NCI-H748 treated with DMSO at 0.1 percent for 48 hours (cell line): ENCODE measurements at places on chromosomes 6 and 20.

DNA sequence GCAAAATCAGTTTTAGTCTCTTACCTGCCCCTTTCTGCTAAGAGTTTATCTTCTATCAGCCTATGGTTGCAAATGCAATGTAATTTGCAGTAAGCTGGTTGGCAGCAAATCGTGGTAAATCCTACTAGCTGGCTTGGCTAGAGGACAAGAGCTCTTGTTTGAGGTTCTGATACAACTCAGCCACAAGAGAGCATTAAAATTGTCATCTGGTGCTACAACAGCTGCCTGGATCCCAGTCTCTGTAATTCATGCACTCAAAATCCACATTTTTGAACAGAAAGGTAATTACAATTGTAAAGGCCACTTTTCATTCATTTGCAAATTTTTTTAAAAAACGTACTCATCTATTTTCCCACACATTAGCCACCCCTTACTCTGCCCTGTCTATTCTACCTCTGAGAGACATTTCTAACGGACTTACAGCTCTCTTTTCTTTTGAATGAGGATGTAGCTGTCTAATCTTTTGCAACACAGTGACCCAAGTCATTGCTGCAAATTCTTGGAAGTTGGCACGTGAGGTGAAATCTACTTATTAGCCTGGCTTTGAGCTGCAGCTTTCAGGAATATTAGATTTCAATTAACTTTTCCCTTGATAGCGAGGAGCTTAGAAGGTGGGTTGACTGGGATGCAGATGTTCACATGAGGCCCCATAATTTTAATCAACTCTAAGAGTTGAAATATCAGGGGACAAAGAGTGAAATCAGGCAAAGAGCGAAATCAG is 54.0 kb upstream of the FAM184A start:
- DNase-seq, result no peak

DNA sequence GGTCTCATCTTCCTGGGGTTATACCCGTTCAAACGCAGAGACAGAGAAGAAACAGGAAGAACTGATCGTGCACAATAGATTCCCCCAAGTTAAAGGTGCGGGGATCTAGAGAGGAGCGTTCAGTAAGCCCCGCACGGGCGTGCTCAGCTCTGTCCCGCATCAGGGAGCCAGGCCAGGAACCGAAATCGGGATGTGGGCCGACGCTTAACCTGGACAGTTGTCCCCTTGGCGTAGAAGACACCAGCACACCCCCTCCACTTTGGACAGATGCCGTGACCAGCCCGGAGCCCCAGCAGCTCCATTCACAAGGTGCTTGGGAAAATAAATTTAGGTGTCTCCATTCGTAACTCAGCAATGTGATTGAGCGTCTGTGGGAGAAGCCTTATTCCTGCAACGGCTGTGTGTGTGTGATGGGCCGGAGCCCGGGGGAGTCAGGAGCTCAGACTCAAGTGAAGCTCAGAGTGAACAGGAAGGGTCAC is 24.0 kb upstream of the GATA5 start:
- no peak for DNase-seq

- DNase-seq, result peak; percentile 39
Measured at GRCh38 chr6:16511040-16511660, 250.1 kb downstream of the ATXN1 start.

GRCh38 chr6:104462811-104463599 is 396.7 kb downstream of the HACE1 start:
- no peak for DNase-seq

GRCh38 chr6:135759831-135760230 is 91.7 kb upstream of the PDE7B start:
- DNase-seq, result no peak

DNA sequence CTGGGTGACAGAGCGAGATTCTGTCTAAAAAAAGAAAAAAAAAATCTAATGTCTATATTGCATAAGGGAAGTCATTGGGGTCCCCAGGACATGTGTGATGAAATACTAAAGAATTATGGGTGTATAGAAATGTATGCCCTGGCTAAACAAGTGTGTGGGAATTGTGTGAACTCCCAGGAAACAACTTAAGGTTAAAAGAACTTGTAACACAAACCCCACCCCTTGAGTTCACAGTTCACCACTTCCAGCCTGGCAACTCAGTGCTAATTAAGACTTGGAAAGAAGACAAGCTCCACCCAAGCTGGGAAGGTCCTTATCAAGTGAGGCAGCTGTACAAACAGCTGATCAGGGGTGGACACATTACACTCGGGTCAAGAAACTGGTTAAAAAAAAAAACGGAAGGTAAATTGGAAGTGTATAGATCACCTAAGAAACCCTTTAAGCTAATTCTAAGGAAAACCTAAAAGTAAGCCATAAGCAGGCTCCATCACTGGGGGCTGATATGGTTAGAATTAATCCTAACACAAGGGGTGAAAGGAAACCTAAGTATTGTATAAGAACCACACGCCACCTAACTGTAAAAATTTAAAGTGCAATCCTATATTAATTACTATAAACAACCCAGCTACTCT is 25.2 kb downstream of the HLA-A start:
- no peak for DNase-seq

DNA sequence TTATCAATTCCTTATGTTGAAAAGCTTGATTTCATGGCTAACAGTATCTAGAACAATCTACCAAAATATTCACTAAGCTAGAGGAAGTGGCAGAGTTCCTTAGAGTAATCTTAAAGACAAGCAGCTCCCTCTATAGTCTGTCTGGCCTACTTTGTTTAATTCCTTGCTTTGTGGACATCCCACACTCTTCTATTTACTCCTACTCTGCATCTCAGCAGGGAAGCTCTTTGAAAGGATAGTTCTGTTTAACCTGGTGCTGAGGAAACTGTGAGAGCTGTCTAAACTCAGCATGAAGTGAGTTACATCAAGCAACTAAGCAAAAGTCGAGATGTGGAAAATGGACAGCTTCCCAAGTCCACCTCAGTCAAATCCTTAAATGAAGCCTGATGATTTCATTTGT is 4.3 kb downstream of the REV3L start:
- DNase-seq, result peak; percentile 73

GRCh38 chr20:44582311-44583025 is at the start of gene PKIG:
PKIG (plus strand) TSS chr20:44582579; CDS start chr20:44614557, 31,978 bp downstream.
- DNase-seq, result no peak

- DNase-seq, result no peak
Measured at GRCh38 chr6:147283460-147283859, 79.2 kb downstream of the STXBP5 start.

GRCh38 chr6:336159-337114 is 44.1 kb downstream of the DUSP22 start:
- DNase-seq, result no peak

DNA sequence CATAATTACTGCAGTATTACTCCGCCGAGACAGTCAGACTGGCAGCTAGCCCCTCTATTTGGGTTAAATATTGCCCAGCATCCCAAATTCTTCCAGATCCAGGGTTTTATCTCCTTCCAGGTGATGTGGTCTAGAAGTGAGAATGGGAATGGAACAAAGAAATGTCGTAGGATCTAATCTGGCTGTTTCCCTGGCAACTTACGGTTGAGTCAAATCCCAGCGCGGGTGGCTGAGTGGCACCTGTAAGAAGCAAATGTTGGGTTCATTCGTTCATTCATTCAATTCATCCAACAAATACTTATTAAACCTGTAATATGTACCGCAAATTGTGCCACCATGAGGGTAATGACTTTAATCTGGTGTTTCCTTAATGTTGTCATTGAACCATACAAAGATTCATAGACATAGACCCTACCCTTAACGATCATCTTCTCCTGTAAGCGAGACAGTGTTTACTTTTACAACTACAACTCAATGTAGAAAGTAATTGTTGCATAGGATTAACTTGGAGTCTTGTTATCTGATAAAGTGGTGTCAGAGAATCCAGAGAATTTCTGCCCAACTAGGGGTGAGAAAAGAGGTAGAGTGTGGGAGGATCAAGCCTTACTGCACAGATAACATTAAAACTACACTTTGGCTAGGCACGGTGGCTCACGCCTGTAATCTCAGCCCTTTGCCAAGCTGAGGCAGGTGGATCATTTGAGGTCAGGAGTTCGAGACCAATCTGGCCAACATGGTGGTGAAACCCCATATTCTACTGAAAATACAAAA is 91.3 kb upstream of the ADGRF1 start:
- DNase-seq, result no peak

GRCh38 chr6:131914967-131915751 is 36.0 kb downstream of the CCN2 start:
- peak; percentile 2 for DNase-seq

DNA sequence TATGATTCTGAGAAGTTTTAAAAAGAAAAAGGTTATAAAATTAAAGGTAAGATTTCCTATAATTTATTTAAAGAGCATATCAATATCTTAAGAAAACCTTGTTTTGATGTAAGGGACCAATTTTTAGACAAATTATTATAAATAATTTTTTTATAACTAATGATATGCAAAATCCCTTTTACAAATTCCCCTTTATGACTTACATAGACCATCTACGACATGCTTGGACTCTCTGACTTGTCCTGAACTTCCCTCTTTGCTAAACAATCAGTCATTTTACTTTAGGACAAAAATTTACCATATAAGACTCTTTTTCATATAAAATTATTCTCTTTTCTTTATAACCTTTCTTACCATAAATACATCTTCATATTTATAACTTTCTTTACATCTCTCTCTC is 15.3 kb upstream of the ANGPT4 start:
- no peak for DNase-seq

- no peak for DNase-seq
Measured at GRCh38 chr20:6575912-6576401, 191.5 kb upstream of the BMP2 start.

- no peak for DNase-seq
Measured at GRCh38 chr6:52330470-52330869, 31.5 kb upstream of the PAQR8 start.

DNA sequence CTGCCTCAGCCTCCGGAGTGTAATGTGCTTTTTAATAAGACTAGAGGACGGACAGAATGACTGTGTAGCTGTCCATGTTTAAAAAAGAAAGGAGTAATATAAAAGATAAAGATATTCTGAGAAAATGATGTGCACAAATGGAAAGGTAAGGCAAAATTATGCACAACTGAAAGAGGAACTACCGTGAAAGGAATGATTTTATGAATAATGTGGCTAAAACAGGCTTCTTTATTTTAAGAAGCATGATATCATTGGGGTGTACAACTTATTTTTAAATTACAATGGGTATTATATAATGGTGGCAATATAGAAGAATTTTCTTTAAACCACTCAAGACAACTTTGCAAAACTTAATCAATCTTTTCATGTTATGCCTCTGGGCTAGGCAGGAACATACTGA is 78.1 kb downstream of the FIG4 start:
- DNase-seq, result no peak

DNA sequence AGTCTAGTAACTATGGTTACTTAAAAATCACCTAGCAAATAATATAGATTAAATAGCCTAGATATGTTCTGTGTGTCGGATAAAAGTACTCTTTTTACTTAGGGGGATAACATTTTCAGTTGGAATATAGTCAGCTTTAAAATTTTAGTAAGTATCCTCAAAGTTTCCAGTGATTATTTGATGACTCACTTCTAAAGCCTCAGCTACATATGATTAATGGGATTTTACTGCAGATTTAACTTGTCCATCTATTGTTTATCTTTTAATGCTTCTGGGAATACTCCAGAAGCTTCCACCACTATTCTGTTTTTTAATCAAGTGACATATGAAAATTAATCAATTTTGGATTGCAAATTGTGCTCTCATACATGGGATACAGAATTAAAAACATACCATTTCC is 8.7 kb upstream of the TENT5A start:
- no peak for DNase-seq

- no peak for DNase-seq
Measured at GRCh38 chr20:5918856-5919625, 31.3 kb downstream of the TRMT6 start.

- no peak for DNase-seq
Measured at GRCh38 chr20:40728996-40729395, 40.0 kb upstream of the MAFB start.

DNA sequence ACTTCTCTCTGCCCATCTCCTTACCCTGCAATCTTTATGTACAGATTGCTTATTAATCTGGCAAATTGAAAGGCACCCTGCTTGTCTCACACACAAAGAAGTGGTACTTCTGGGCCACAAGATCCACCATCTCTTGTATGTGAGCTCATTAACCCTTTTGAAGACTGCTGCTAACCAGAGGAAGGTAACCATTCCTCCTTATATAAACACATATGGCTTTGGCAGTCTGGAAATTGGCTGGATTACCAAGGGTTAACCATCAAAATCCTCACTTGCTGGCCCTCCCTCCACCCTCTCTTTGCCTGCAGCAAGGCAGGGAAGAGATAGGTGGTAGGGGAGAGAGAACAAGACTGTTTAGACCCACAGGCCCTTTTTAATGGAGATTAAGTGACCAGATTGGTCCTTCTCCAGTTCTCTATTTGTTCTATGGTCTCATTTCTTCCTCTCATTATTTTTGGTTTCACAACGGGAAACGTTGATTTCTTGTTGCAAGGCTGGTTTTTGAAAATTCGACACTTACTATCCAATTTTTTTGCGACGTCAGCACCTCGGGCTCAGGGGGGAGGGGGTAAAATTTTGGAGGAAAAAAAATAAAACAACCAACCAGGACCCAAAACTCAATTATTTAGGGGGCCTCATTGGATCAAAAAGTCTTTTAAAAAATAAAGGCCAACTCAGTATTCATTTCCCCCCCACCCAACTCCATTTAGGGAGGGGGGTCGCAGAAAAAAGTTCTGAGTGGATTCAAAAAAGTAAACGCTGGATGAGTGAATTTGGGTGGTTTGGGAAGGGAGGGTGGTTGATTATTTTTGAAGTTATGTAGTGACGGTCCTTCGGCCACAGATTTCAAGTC is 859 bp downstream of the PPP1R10 start:
- peak; percentile 64 for DNase-seq

DNA sequence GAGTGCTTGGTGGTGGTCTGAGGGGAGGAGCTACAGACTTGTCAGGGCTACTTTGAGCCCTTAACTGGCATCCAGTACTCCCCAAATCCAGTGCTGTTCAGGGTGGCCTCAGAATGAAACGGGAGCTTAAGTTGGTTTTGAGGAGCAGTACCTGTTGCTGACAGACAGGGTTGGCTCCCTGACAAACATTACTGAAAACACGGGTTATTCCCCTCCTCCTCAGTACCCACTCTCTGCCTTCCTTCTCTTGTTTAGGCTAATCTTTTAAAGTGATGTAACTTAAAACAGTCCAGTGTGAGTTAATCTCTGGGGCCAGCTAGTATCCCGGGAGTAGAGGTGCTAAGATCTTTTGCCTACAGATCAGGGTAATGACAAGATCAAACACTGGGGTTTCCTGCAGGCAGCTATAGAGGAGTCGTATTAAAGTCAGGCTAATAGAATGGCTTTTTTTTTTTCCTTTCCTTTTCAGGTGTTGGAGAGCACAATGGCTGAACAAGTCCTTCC is 3.7 kb downstream of the TNFAIP3 start:
- no peak for DNase-seq

DNA sequence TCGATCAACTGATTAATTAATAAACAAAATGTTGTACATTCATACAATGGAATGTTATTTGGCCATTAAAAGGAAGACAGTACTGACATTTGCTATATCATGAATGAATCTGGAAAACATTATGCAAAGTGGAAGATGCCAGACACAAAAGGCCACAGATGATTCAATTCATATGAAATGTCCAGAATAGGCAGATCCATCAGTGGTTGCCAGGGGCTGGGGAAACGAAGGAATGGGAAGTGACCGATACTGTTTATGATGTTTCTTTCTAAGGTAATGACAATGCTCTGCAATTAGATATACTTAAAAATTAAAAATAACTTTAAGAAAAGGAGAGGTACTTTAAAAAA is 37.2 kb downstream of the ELOVL5 start:
- DNase-seq, result no peak
